ENCODE measurements at places on chromosomes 7 and 10. TPM values are rescaled to one million over a fixed set of nuclear protein-coding genes. Genes with fewer than 3 reads are reported as not detected.

Gene RSPH10B
- 0.99 TPM for total RNA-seq

Gene CDNF
- 0.65 TPM for total RNA-seq

Gene FANK1
- 7.3 TPM for total RNA-seq

Gene BAMBI
- 13.4 TPM for total RNA-seq

Gene SPAG6
- total RNA-seq, result 4.4 TPM

Gene GHRHR
- 2.9 TPM for total RNA-seq

Gene GPR37
- total RNA-seq, result 141 TPM

Gene CCL24
- total RNA-seq, result not detected

Gene TRIM50
- not detected for total RNA-seq

Gene CLDN3
- total RNA-seq, result not detected

Gene SPDYE17
- total RNA-seq, result not detected

Gene NT5C2
- 86.6 TPM for total RNA-seq

Gene HABP2
- 1.8 TPM for total RNA-seq

Gene EPO
- not detected for total RNA-seq

Gene CALML5
- not detected for total RNA-seq

Gene ZC3HAV1
- total RNA-seq, result 19.6 TPM

Gene POLR3A
- 38.3 TPM for total RNA-seq

Gene GNAI1
- total RNA-seq, result 75.2 TPM

Gene WNT16
- total RNA-seq, result 1.5 TPM

Gene TMEM273
- total RNA-seq, result 14.6 TPM

Measured in dorsolateral prefrontal cortex (tissue), 122 donors.